Tibial nerve (tissue), 4 donors: ENCODE measurements at places on chromosomes 12 and 14. TPM values are rescaled to one million over a fixed set of nuclear protein-coding genes. Genes with fewer than 3 reads are reported as not detected.
A peak's percentile ranks its signal among the peaks of the same experiment; 100 is the strongest.

IL31 gene
- total RNA-seq: not detected

PTGDR gene
- 2.7 TPM for total RNA-seq

MRPL51 gene
- 114 TPM for total RNA-seq

GLI1 gene
- 28.6 TPM for total RNA-seq

DNA sequence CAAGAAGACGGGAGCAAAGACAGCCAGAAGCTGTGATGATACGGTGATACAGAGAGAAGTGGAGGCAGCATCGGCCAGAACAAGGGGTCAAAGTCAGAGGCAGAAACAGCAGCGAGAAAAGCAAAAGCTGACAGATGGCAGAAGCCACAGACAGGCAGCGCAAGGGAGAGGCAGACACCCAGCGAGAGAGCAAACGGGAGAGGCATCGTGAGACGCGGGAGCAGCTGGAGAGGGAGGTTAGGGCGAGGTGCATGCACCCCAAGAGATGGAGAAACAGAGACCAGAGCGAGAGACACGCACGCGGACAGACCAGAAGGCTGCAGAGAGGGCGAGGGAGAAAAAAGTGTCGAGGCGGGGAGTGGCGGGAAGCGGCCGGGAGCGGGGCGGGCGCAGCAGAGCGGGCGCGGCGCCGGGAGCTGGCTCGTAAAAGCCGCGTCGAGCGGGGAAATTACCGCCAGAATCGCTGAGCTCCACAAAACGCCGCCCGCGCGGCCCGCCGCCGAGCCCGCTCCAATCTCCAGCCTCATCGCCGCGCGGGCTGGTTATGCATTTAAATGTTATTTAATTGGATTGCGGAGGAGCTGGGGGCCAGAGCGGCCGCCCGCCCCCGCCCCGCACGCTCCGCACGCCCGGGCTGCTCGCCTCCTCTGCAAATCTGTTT, 15.6 kb downstream of the SMUG1 start:
- peaks cover 13% of the 10 kb centered on the region for H3K4me1 ChIP-seq
- peak overlapping the region; percentile 56 for H3K4me3 ChIP-seq
- peaks cover 12% of the 10 kb centered on the region for H3K36me3 ChIP-seq
- H3K27me3 ChIP-seq: peaks cover 13% of the 10 kb centered on the region
- peak overlapping the region; percentile 18 for H3K27ac ChIP-seq
- DNase-seq: no peak

DNA sequence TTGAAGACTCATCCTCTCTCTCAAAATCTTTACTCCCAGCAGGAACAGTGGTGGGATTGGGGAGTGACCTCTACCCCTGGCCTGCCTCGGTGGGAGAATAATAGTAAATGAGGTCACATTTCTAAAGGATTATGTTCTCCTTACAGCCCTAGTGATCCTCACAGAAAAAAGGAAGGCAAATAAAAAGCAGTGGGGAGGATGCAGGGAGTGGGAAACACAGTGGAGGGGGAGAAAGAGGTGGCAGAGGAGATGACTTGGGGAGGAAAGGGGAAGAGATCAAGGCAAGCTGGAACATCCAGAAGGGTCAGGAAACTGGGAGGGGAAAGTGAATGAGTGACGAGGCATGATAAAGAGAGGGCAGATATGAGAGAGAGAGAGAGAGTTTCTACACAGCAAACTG, 8.3 kb upstream of the SYNDIG1L start:
- no peaks in the 10 kb centered on the region for H3K27me3 ChIP-seq
- no peak for DNase-seq
- no peak overlapping the region for H3K27ac ChIP-seq
- no peaks in the 10 kb centered on the region for H3K4me1 ChIP-seq
- H3K36me3 ChIP-seq: no peaks in the 10 kb centered on the region

- no peaks in the 10 kb centered on the region for H3K4me1 ChIP-seq
- no peak overlapping the region for H3K27ac ChIP-seq
- no peaks in the 10 kb centered on the region for H3K27me3 ChIP-seq
- no peak overlapping the region for H3K4me3 ChIP-seq
- no peaks in the 10 kb centered on the region for H3K36me3 ChIP-seq
- DNase-seq: no peak
Measured at GRCh38 chr14:66974397-66975025, 214.7 kb upstream of the GARIN2 start.

GRCh38 chr12:33988197-33988805, 34.0 kb upstream of the ALG10 start:
- no peaks in the 10 kb centered on the region for H3K36me3 ChIP-seq
- H3K4me1 ChIP-seq: no peaks in the 10 kb centered on the region
- DNase-seq: no peak
- H3K27ac ChIP-seq: no peak overlapping the region

GRCh38 chr12:30839643-30840220, 85.0 kb upstream of the CAPRIN2 start:
- no peak overlapping the region for H3K27ac ChIP-seq
- no peaks in the 10 kb centered on the region for H3K27me3 ChIP-seq
- no peak for DNase-seq
- H3K4me3 ChIP-seq: no peak overlapping the region
- no peaks in the 10 kb centered on the region for H3K36me3 ChIP-seq

- H3K4me1 ChIP-seq: no peaks in the 10 kb centered on the region
- no peak for DNase-seq
- no peaks in the 10 kb centered on the region for H3K27me3 ChIP-seq
- H3K27ac ChIP-seq: no peak overlapping the region
- H3K36me3 ChIP-seq: no peaks in the 10 kb centered on the region
- no peak overlapping the region for H3K4me3 ChIP-seq
Measured at GRCh38 chr12:51345681-51346080, 798 bp downstream of the CELA1 start.

DNA sequence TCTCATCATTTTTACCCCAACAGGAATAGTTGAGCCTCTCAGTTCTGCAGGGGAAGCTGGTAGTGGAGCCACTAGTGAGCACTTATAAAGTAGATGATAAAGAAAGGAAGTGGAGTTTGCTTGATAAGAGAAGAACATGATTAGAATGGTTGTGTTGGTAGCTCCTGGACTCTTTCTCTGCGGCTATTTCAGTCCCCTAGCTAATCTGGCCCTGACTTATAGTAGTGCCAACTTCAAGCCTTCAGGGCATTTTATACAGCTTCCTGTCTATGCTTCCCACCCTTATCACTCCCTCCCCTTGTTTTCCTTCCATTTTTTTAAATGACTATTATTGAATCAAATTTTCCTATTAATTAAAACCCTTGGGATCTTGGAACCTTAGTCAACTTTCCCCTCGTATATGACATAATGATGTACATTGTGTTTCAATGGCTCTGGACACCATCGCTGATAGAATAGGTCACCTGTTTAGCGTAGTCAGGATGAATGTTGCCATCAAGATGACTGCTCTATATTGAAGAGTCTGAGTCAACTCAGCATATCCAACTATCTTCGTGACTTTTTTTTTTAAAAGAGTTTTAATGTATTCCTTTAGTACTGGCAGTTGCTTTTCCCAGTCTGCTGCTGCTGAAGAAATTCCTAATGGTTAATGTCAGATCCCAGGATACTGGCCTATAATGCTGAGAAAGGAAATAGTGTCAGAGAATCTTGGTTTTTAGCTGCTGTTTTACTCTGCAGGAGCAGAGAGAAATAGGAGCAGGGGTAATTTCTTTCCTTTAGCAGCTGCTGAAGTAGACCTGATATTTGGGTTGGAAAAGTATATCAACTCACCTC, 16.2 kb upstream of the PCNX1 start:
- no peak overlapping the region for H3K27ac ChIP-seq
- no peaks in the 10 kb centered on the region for H3K27me3 ChIP-seq
- H3K36me3 ChIP-seq: no peaks in the 10 kb centered on the region

GRCh38 chr14:58565832-58566231, 71.9 kb upstream of the DACT1 start:
- no peak overlapping the region for H3K4me3 ChIP-seq
- no peaks in the 10 kb centered on the region for H3K27me3 ChIP-seq
- H3K4me1 ChIP-seq: no peaks in the 10 kb centered on the region
- DNase-seq: no peak
- H3K27ac ChIP-seq: no peak overlapping the region
- no peaks in the 10 kb centered on the region for H3K36me3 ChIP-seq

DNA sequence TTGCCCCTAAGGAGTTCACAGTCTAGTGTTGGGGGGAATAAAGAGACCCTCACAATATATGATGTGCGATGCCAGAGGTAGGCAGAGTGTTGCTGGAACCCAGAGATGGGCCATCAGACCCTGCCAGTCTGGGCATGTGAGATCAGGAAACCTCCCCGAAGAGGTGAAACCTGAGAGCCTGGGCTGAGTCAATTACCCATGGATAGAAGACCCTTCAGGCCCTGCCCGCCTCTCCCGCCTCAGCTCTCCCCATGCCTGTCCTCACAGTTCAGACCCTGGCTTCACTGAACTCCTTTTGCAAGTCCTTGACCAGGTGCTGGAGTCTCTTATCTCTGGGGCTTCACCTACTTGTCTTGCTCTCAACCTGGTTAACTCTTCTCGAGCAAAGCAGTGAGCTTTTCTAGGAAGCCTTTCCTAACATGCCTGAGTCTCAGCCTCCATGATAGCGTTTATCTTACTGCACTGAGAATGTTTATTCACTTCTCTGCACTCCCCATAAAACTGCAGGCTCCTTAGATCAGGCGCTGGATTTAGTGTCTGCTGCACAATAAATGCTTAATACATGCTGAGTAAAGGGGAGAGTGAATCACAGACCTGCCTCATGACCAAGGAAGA, 19.6 kb downstream of the ALDH1L2 start:
- H3K4me1 ChIP-seq: no peaks in the 10 kb centered on the region
- no peak overlapping the region for H3K4me3 ChIP-seq
- DNase-seq: no peak

GRCh38 chr12:9349888-9350885, 142.0 kb upstream of the PZP start:
- no peaks in the 10 kb centered on the region for H3K27me3 ChIP-seq
- H3K27ac ChIP-seq: no peak overlapping the region
- no peaks in the 10 kb centered on the region for H3K36me3 ChIP-seq
- no peak for DNase-seq
- H3K4me1 ChIP-seq: no peaks in the 10 kb centered on the region

GRCh38 chr14:106694638-106695393, 1168.4 kb downstream of the TMEM121 start:
- H3K27me3 ChIP-seq: no peaks in the 10 kb centered on the region
- no peak overlapping the region for H3K27ac ChIP-seq
- H3K4me1 ChIP-seq: no peaks in the 10 kb centered on the region
- no peaks in the 10 kb centered on the region for H3K36me3 ChIP-seq

GRCh38 chr14:68592948-68593556, 199.8 kb downstream of the ZFP36L1 start:
- no peak overlapping the region for H3K4me3 ChIP-seq
- DNase-seq: no peak
- H3K27me3 ChIP-seq: no peaks in the 10 kb centered on the region
- peaks cover 14% of the 10 kb centered on the region for H3K4me1 ChIP-seq

DNA sequence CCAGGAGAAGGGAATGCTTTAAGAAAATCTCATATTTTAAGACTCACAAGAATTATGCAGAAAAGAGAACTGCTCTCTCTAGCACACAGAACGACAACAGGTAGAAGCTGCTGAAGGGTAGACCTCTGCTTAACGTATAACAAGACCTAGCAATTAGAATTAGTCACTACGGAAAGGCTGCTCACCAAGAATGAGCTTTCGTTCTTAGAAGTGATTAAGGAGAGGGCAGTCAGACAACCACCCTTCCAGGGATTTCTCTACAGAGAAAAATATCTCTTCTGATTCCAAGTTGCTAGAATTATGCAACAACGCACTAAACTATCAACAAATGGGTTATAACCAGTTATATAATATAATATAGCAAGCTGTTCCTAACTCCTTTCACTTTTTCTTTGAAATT, 18.6 kb downstream of the LRIG3 start:
- no peaks in the 10 kb centered on the region for H3K36me3 ChIP-seq
- H3K27me3 ChIP-seq: no peaks in the 10 kb centered on the region
- no peak overlapping the region for H3K4me3 ChIP-seq
- DNase-seq: no peak
- peaks cover 28% of the 10 kb centered on the region for H3K4me1 ChIP-seq

GRCh38 chr12:27148791-27149190, 66.4 kb upstream of the C12orf71 start:
- no peaks in the 10 kb centered on the region for H3K36me3 ChIP-seq
- H3K27ac ChIP-seq: no peak overlapping the region
- no peaks in the 10 kb centered on the region for H3K27me3 ChIP-seq
- H3K4me3 ChIP-seq: no peak overlapping the region

DNA sequence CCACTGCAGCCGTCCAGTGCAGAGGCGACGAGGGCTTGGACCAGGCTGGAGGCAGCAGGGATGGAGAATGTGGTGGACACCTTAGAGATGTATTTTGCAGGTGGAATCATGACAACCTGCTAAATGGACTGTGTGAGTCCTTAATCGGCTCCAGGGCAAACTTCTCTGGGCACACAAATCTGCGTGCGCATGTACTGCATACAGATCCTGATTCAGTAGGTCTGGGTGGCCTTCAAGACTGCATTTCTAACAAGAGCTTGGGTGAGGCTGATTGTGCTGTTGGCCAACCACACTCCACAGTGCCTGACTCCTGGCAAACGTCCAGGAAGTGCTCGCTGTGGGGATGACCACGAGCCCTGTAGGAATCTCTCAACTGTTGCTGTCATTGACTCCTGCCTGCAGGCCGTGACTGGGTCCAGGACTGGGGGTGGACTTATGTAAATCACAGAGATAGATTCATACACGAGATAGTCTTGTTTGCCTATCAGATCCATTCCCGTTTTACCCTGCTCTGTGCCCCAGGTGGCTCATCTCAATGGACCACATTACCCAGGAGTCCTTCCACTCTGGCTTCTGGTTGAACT, 27.2 kb downstream of the JDP2 start:
- H3K27ac ChIP-seq: peak overlapping the region; percentile 82
- H3K27me3 ChIP-seq: no peaks in the 10 kb centered on the region
- peaks cover 65% of the 10 kb centered on the region for H3K4me1 ChIP-seq
- no peaks in the 10 kb centered on the region for H3K36me3 ChIP-seq

GRCh38 chr14:54387328-54387727, 9.5 kb upstream of the CDKN3 start:
- no peaks in the 10 kb centered on the region for H3K4me1 ChIP-seq
- H3K27me3 ChIP-seq: no peaks in the 10 kb centered on the region
- H3K4me3 ChIP-seq: no peak overlapping the region
- H3K27ac ChIP-seq: no peak overlapping the region

DNA sequence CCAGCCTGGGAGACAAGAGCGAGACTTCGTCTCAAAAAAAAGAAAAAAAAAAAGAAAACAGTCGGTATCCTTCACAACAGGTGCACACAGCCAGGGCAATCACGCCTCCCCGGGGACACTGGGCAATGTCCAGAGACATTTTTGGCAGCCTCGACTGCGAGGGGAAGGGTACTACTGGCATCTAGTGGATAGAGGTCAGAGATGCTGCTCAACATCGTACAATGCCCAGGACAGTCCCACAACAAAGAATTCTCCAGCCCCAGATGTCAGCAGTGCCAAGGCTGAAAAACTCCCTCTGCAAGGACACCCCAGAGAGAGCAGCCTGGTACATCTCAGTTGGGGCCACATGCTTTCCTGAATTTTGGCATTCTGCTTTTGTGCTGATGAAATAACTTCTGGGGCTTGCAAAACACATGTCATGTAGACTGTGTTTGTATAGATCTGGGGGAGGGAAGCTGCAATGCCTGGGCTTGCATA, 21.5 kb downstream of the ALDH2 start:
- no peak for DNase-seq
- no peaks in the 10 kb centered on the region for H3K4me1 ChIP-seq
- H3K27ac ChIP-seq: no peak overlapping the region
- no peaks in the 10 kb centered on the region for H3K27me3 ChIP-seq
- peaks cover 2% of the 10 kb centered on the region for H3K36me3 ChIP-seq

- H3K27me3 ChIP-seq: no peaks in the 10 kb centered on the region
- H3K4me3 ChIP-seq: no peak overlapping the region
Measured at GRCh38 chr12:117000316-117000715, 89.6 kb downstream of the FBXW8 start.

- H3K4me3 ChIP-seq: no peak overlapping the region
- peaks cover 20% of the 10 kb centered on the region for H3K4me1 ChIP-seq
- no peaks in the 10 kb centered on the region for H3K36me3 ChIP-seq
- H3K27ac ChIP-seq: no peak overlapping the region
- H3K27me3 ChIP-seq: no peaks in the 10 kb centered on the region
Measured at GRCh38 chr14:71533800-71534199, 398.4 kb upstream of the RGS6 start.
